ENCODE measurements at places on chromosomes 1 and 21. TPM values are rescaled to one million over a fixed set of nuclear protein-coding genes. Genes with fewer than 3 reads are reported as not detected.
A peak's percentile ranks its signal among the peaks of the same experiment; 100 is the strongest.

DNA sequence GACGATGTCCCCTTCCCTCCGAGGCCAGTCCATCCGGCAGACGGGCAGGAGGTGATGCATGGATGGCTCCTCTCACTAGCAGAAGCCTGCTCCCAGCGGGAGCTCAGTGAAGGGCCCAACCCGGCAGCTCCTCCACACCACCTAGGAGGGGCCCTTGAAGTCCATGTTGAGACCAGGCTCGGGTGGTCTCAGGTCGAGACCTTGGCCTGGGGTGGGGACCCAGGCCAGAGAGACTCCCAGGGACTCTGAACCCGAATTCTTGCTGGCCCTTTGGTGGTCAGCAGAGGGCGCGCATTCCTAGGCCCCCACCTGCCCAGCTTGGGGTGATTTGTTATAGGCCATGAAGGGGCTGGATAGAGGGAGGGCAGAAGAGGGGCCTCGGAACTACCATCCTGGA lies 642 bp upstream of the NT5C1A start:
- H3K4me1 ChIP-seq = peaks cover 18% of the 10 kb centered on the region
- H3K27ac ChIP-seq = no peak overlapping the region
- H3K27me3 ChIP-seq = peaks cover 37% of the 10 kb centered on the region
- H3K36me3 ChIP-seq = no peaks in the 10 kb centered on the region
- no peak for DNase-seq

DNA sequence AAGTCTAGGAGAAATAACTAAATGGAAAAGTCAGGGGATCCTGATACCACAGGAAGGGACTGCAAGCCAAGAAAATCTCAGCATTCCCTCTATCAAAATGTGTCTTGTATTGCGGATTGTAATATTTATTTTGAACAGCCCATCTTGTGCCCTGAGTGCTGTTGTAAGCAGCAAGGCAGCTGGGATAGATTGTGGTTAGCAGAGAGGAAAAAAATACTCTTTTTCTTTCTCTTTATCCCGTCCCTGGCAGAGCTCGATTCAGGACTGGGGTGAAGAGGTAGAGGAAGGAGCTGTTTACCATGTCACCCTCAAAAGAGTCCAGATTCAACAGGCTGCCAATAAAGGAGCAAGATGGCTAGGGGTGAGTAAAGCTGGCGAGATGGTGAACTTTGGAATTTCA lies 1.2 kb downstream of the RGL1 start:
- no peaks in the 10 kb centered on the region for H3K36me3 ChIP-seq
- peak overlapping the region; percentile 90 for H3K27ac ChIP-seq
- peaks cover 52% of the 10 kb centered on the region for H3K4me1 ChIP-seq
- DNase-seq = no peak
- peak overlapping the region; percentile 69 for H3K4me3 ChIP-seq

- no peak overlapping the region for H3K4me3 ChIP-seq
- no peaks in the 10 kb centered on the region for H3K4me1 ChIP-seq
- no peaks in the 10 kb centered on the region for H3K36me3 ChIP-seq
- H3K27ac ChIP-seq = no peak overlapping the region
These were observed 68.3 kb upstream of the SIM2 start for GRCh38 chr21:36630485-36631206.

- no peaks in the 10 kb centered on the region for H3K36me3 ChIP-seq
- no peaks in the 10 kb centered on the region for H3K27me3 ChIP-seq
- no peak for DNase-seq
- peaks cover 9% of the 10 kb centered on the region for H3K4me1 ChIP-seq
- H3K27ac ChIP-seq = no peak overlapping the region
These were observed 61.1 kb upstream of the PDE9A start for GRCh38 chr21:42592156-42592820.

The IVL gene
- total RNA-seq = 0.24 TPM

DNA sequence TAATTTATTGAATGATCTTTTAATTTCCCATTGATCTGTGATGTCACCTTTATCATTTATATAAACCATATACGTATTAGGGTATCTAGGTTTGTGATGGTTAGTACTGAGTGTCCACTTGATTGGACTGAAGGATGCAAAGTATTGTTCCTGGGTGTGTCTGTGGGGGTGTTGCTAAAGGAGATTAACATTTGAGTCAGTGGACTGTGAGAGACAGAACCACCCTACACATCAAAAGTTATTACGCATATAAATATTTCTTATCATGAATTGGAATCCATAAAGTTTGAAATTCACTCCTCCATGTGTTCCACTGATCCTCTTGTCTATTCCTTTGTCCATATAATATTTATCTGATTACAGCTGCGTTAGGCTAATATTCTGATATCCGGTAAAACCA lies 100.5 kb downstream of the PIGK start:
- H3K27me3 ChIP-seq = no peaks in the 10 kb centered on the region
- no peak for DNase-seq
- H3K4me3 ChIP-seq = no peak overlapping the region
- no peaks in the 10 kb centered on the region for H3K36me3 ChIP-seq

- DNase-seq = no peak
- H3K27ac ChIP-seq = no peak overlapping the region
- peaks cover 9% of the 10 kb centered on the region for H3K4me1 ChIP-seq
- H3K27me3 ChIP-seq = peaks cover 17% of the 10 kb centered on the region
- H3K4me3 ChIP-seq = no peak overlapping the region
These were observed 8.1 kb upstream of the INAVA start for GRCh38 chr1:200886594-200886993.

The TMPRSS2 gene
- 87.7 TPM for total RNA-seq

DNA sequence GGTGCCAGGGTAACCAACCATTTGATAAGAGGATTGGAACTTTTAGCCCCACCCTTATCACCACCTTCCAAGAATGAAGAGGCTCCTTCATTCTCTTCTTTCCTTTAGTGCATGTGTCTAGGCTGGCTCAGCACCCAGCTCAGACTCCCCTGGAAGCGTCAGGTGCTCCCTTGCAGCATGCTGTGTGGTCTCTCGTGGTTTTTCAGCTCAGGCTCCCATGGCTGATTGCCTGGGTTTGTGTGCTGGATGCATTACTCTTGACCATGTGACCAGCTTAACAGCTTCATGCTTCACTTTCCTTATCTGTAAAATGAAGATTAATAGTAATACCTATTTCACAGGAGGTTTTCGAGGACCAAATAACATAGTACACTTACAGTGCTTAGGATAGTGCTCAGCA lies 198.4 kb downstream of the HHAT start:
- DNase-seq = no peak
- H3K27me3 ChIP-seq = no peaks in the 10 kb centered on the region
- no peak overlapping the region for H3K27ac ChIP-seq
- no peaks in the 10 kb centered on the region for H3K4me1 ChIP-seq

DNA sequence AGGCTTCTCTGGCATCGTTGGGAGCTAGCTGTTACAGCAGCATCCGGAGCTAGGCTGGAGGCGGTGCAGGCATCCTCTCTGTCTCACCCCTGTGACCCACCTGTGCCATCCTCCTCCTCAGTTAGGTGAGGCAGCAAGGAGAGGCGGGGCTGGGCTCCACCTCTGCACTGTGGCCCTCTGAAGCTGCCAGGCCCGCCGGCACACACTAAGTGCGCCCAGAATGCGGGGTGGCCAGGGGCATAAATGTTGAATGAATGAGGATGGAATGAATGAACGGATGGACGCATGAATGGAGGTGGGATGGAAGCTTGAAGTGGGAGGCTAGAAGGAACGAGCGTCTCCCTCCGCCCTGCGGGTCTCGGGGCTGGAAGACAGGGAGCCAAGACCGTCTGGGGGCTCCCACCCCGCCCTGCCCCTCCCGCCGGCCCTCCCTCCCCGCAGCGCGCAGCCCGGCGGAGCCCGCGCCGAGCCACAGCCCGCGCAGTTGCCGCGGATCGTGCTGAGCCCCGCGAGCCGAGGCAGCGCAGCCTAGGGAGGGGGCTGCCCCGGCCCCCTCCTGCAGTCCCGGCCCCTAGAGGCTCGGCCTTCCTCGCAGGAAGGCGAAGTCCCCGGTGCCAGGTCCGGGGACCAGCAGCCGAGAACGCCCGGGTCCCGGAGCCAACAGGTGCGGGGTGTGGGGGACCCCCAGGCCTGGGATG lies at the start of gene HCRTR1:
Gene HCRTR1 (plus strand): TSS at position 472 of the 698 bp plus-strand sequence. CDS start 1,504 bp downstream, outside the sequence.
- no peaks in the 10 kb centered on the region for H3K36me3 ChIP-seq
- H3K27me3 ChIP-seq = peaks cover 19% of the 10 kb centered on the region
- H3K4me1 ChIP-seq = peaks cover 12% of the 10 kb centered on the region
- H3K27ac ChIP-seq = no peak within 1 kb of the TSS
- peak within 1 kb of the TSS; percentile 56 for H3K4me3 ChIP-seq

GRCh38 chr1:44318097-44319088 lies 36.7 kb downstream of the ERI3 start:
- no peak for DNase-seq
- no peaks in the 10 kb centered on the region for H3K27me3 ChIP-seq
- no peaks in the 10 kb centered on the region for H3K4me1 ChIP-seq
- peaks cover 51% of the 10 kb centered on the region for H3K36me3 ChIP-seq
- H3K4me3 ChIP-seq = no peak overlapping the region
- no peak overlapping the region for H3K27ac ChIP-seq

- peaks cover 19% of the 10 kb centered on the region for H3K27me3 ChIP-seq
- no peaks in the 10 kb centered on the region for H3K4me1 ChIP-seq
- H3K27ac ChIP-seq = no peak overlapping the region
- DNase-seq = no peak
- H3K36me3 ChIP-seq = no peaks in the 10 kb centered on the region
These were observed 9.1 kb upstream of the RUNX3 start for GRCh38 chr1:24939040-24939674.

DNA sequence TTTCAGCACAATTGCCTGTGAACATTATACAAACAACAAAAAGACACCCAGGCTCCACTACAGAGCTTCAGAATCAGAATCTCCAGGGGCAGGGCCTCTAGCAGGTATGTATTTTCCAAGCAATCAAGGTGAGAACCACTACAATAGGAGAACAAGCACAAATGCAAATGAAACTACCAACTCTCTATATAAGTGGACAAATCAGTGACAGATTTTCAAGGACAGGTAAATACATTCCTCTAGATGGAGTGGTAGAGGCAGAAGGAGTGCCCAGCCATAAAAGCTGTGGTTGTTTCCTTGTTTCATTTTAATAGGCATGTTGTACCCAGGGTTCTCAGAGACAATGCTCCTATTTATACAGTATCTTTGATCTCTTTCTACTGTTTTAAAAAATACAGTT lies 20.1 kb upstream of the CCDC17 start:
- peaks cover 16% of the 10 kb centered on the region for H3K4me1 ChIP-seq
- no peak for DNase-seq
- H3K27ac ChIP-seq = no peak overlapping the region
- no peaks in the 10 kb centered on the region for H3K27me3 ChIP-seq
- H3K4me3 ChIP-seq = no peak overlapping the region
- H3K36me3 ChIP-seq = peaks cover 68% of the 10 kb centered on the region

- no peak overlapping the region for H3K27ac ChIP-seq
- no peaks in the 10 kb centered on the region for H3K4me1 ChIP-seq
- no peak for DNase-seq
- no peak overlapping the region for H3K4me3 ChIP-seq
- H3K27me3 ChIP-seq = no peaks in the 10 kb centered on the region
- H3K36me3 ChIP-seq = no peaks in the 10 kb centered on the region
These were observed 22.4 kb downstream of the VTCN1 start for GRCh38 chr1:117188170-117188815.

- no peaks in the 10 kb centered on the region for H3K27me3 ChIP-seq
- DNase-seq = no peak
These were observed 28.2 kb downstream of the PTGER3 start for GRCh38 chr1:71019233-71019969.

DNA sequence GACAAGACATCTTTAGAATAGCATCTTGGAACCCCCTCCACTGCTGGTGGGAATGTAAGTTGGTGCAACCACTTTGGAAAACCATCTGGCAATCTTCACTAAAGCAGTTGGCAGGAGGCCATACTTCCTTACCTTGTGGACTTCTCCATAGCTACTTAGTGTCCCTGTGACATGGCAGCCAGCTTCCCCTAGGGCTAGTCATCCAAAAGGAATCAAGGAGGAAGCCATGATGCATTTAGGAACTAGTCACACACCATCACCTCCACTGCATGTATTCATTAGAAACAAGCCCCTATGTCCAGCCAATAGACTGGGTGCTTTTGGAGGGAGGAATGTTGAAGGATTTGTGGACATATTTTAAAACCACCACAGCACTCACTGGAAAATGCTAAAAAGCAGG lies 19.9 kb downstream of the MX2 start:
- H3K36me3 ChIP-seq = peaks cover 42% of the 10 kb centered on the region
- no peaks in the 10 kb centered on the region for H3K27me3 ChIP-seq
- DNase-seq = no peak
- no peak overlapping the region for H3K27ac ChIP-seq
- no peaks in the 10 kb centered on the region for H3K4me1 ChIP-seq

GRCh38 chr21:29534448-29534847 lies 235.7 kb downstream of the BACH1 start:
- no peak for DNase-seq
- H3K27me3 ChIP-seq = no peaks in the 10 kb centered on the region
- no peak overlapping the region for H3K4me3 ChIP-seq

GRCh38 chr1:200530623-200531261 lies 89.8 kb downstream of the KIF14 start:
- no peaks in the 10 kb centered on the region for H3K4me1 ChIP-seq
- H3K4me3 ChIP-seq = no peak overlapping the region
- H3K36me3 ChIP-seq = no peaks in the 10 kb centered on the region
- no peak overlapping the region for H3K27ac ChIP-seq

DNA sequence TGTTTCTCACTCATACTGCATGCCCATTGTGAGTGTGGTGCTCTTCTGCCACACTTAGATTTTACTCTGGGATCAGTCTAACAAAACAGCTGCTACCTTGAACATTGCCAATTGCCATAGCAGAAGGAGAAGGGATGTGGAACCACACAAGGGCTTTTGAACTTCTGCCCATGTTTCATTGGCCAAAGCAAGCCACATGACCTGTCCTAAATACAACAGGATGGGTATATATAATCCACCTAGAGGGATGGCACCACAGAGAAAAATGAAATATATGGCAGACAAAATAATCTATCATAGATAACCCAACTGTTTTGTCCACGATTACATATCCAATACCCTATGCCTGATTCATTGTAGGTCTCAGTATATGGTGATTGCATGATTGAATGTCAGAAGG lies 26.3 kb downstream of the PDE4B start:
- no peaks in the 10 kb centered on the region for H3K36me3 ChIP-seq
- no peak overlapping the region for H3K4me3 ChIP-seq
- no peaks in the 10 kb centered on the region for H3K4me1 ChIP-seq
- H3K27me3 ChIP-seq = no peaks in the 10 kb centered on the region
- DNase-seq = no peak

DNA sequence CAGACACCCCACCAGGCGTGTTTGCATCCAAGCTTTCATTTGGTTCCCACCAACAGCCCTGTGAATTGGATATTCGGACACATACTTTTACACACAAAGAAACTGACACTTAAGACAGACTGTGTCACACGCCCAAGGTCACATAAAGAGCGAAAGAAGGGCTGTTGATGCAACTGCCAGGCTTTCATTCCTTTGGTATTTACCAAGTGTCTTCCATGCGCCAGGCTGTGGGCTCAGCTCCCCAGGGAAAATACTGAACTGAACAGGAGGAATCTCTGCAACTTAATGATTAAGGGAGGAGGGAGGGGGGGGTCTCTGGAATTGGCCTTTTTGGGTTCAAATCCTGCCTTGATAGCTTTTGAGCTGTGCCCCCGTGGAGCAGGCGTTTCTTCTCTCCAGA lies 122.8 kb downstream of the ACTL8 start:
- H3K4me3 ChIP-seq = no peak overlapping the region
- H3K36me3 ChIP-seq = no peaks in the 10 kb centered on the region
- DNase-seq = no peak
- H3K27me3 ChIP-seq = no peaks in the 10 kb centered on the region
- H3K4me1 ChIP-seq = no peaks in the 10 kb centered on the region
